OCI-M1 (cell line): ENCODE measurements at places on chromosomes 16 and 17.

- no peak for DNase-seq
Observed at GRCh38 chr16:7332611-7333010, at the start of gene RBFOX1. RBFOX1 (plus strand) TSS chr16:7332845.

DNA sequence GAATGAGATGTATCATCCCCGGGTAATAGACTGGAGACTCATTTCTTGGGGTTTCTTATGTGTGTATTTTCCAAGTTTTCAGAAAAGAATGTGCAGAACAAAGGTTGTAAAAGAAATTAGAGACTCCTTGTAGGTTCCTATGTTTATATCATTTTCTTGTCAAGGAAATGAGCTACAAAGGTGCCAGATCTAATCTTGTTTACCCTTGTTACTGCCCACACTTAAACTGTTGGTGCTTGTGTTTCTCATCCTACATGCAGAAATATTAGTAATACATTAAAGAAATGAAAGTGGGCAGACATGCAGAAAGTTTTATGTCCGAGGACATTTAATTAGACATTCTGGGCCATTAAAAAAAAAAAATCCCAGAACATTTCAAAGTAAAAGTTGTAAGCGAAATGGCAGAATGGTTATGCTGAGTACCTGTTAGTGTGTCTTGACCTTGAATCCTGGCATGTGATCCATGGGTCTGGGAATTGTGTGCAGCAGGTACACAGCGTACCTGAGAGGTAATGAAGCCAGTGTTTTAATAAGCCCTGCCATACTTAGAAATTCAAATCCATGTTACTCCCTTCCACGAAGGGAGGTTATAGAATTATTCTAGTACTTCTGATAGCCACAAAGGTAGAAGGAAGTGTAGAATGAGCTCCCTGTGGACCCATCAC, 62.6 kb upstream of the CACNG5 start:
- DNase-seq: no peak

- peak; percentile 74 for DNase-seq
Observed at GRCh38 chr17:8126491-8127066, 2.7 kb upstream of the HES7 start.

- no peak for DNase-seq
Observed at GRCh38 chr16:81706327-81707295, 72.5 kb upstream of the PLCG2 start.

DNA sequence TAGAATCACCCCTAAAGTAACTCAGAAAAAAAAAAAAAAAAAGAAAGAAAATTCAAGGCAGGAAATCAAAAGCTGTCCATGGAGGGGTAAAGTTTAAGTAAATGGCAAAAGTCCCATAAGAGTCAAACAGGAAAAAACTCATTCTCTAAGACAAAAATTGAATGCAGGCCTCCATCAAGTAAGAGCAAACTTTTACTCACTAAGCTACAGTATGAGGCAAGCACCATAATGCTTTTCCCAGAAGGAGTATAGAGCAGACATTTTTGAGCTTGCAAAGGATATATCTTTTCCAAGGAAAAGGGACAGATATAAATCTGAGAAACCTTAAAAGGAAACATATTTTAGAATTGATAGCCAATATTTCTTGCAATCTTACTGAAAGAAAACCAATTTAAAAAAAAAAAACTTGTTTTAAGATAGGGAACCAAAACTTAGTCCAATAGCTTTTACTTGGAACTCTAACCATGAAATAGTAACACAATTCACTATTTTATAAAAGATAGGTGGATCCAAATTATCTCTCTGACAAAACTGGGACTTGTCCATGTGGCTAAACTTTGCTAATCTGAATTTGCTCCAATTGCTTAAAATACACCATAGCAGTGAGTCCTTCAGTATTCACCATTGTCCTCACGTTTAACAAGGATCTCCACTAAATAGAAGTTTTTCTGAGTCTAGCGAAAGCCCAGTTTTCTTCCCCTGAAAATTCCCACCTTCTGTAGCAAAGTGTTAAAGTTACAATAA, 99.8 kb downstream of the CDH11 start:
- no peak for DNase-seq
